KG1 (cell line): ENCODE measurements at places on chromosomes 6 and 20.

- no peak for DNase-seq
Measured at GRCh38 chr6:108853077-108853476, 4.9 kb downstream of the ARMC2 start.

GRCh38 chr6:105611606-105612005, 208.7 kb upstream of the PREP start:
- DNase-seq, result no peak

DNA sequence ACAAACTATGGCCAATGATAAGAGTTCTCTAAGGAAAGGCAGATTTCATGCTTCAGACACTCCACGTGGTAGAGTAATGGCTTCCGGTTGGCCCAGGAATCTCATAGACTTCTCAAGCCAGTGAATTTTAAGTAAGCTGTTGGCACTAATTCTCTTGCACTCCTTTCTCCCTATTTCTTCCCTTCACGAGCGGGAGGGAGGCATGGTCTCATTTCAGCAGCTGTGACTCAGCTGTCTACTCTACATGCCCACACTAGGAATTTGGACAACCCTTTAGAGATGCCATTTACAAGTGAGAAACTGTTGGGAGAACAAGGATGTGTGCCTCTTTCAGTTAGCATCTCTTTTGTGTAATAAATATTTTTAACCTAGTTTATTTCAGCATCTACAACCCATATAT, 107.7 kb downstream of the PTPRK start:
- no peak for DNase-seq

GRCh38 chr6:3337521-3338350, 79.0 kb downstream of the PSMG4 start:
- DNase-seq, result no peak

- no peak for DNase-seq
Measured at GRCh38 chr6:85015396-85015990, 251.1 kb upstream of the TBX18 start.

GRCh38 chr6:133504761-133505160, 263.6 kb downstream of the EYA4 start:
- no peak for DNase-seq

GRCh38 chr6:20464041-20464440, 62.4 kb downstream of the E2F3 start:
- no peak for DNase-seq

GRCh38 chr6:18600255-18600654, 213.1 kb downstream of the RNF144B start:
- no peak for DNase-seq

DNA sequence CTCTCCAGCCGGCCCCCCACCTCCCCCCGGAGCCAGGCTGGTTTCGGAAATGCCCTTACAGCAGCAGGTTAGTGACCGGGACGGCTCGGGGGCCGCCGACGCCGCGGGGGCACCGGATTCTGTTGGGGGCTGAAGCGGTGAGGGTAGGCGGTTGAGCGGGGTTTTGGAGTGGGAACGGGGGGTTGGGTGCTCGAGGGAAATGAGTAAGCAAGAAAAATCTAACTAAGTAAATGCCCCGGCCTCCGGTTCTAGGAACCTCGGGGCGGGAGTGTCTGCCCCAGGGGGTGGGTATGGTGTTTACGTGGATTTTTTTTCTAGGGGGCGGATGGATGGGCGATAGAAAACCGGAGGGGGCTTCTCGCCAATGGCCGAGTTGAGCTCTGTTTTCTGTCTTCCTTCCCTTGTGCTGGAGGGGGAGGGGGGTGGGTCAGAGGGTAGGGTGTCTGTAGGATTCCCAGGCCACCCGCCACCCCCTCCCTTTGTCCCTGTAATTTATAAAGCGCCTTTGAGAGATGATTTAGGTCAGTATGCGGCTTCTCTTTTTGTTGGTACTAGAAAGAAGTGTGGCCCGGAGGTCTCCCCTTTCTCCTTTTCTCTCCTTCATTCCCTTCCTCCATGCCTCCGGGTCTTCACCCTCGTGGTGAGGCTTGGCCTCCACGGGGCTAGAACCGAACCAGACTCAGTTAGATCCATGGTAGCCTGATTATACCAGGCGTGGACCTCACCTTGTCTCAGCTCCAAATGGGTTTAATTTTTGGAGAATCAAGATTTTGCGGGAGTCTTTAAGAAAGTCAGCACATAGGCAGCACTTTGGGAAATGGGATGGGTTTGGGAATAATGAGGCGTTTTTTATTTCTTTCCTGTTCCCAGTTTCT, 2.3 kb downstream of the E2F3 start:
- DNase-seq, result peak; percentile 66
